Uterine smooth muscle cell (primary cell): ENCODE measurements at places on chromosomes 13 and 19. TPM values are rescaled to one million over a fixed set of nuclear protein-coding genes. Genes with fewer than 3 reads are reported as not detected.

The NLRP11 gene
- not detected in 2 replicates for total RNA-seq

The ADAMTSL5 gene
- 3.1 and 6.6 TPM in 2 replicates for total RNA-seq

The APLP1 gene
- 3.5 and 6.7 TPM in 2 replicates for total RNA-seq

The PPP1R15A gene
- 124 and 144 TPM in 2 replicates for total RNA-seq

The TEX29 gene
- total RNA-seq: not detected in 2 replicates

The GJB2 gene
- not detected in 2 replicates for total RNA-seq

The NKPD1 gene
- total RNA-seq: 0.12 and 0.44 TPM in 2 replicates

The KLHL1 gene
- total RNA-seq: not detected in 2 replicates

The ZNF763 gene
- 0.55 and 1.1 TPM in 2 replicates for total RNA-seq

The TMEM255B gene
- 1.3 and 3.4 TPM in 2 replicates for total RNA-seq

The C1QTNF9 gene
- total RNA-seq: under 0.01 TPM in 1 of 2 replicates, not detected in the other

The SIGLEC12 gene
- not detected in 2 replicates for total RNA-seq

The EDDM13 gene
- total RNA-seq: not detected in 2 replicates

The MIA gene
- 0.22 and 0.62 TPM in 2 replicates for total RNA-seq

The ZNF841 gene
- 20.9 and 30.6 TPM in 2 replicates for total RNA-seq

The OR7D2 gene
- total RNA-seq: under 0.01 and 0.12 TPM in 2 replicates

The ERFL gene
- under 0.01 TPM in 1 of 2 replicates, not detected in the other for total RNA-seq

The TJP3 gene
- under 0.01 and 0.12 TPM in 2 replicates for total RNA-seq

The PRTN3 gene
- total RNA-seq: not detected in 2 replicates

The ZNF69 gene
- total RNA-seq: 2.9 and 4.6 TPM in 2 replicates

The ZNF534 gene
- total RNA-seq: 0.25 TPM in 1 of 2 replicates, not detected in the other

The STARD13 gene
- 29.1 and 30.3 TPM in 2 replicates for total RNA-seq

The SLC35E1 gene
- 24.1 and 31.1 TPM in 2 replicates for total RNA-seq

The REEP6 gene
- total RNA-seq: 0.44 and 1.7 TPM in 2 replicates

The PEX11G gene
- total RNA-seq: 3.2 and 4.1 TPM in 2 replicates

The NECTIN2 gene
- total RNA-seq: 68.9 and 75.4 TPM in 2 replicates

The C19orf33 gene
- total RNA-seq: not detected in 2 replicates

The CAPN12 gene
- not detected in 2 replicates for total RNA-seq

The ZNF729 gene
- under 0.01 TPM in 1 of 2 replicates, not detected in the other for total RNA-seq

The SOHLH2 gene
- 1.5 and 2.1 TPM in 2 replicates for total RNA-seq

The DNAAF3 gene
- 0.33 and 0.75 TPM in 2 replicates for total RNA-seq

The IRGQ gene
- 12.7 and 15.7 TPM in 2 replicates for total RNA-seq
